ENCODE measurements at places on chromosomes 12 and 14. TPM values are rescaled to one million over a fixed set of nuclear protein-coding genes. Genes with fewer than 3 reads are reported as not detected.

Gene B4GALNT3
- total RNA-seq, result 1.5 TPM

Gene STYK1
- 0.09 TPM for total RNA-seq

Gene FZD10
- 0.17 TPM for total RNA-seq

Gene LALBA
- total RNA-seq, result not detected
